ENCODE measurements at places on chromosomes 13 and 19.

DNA sequence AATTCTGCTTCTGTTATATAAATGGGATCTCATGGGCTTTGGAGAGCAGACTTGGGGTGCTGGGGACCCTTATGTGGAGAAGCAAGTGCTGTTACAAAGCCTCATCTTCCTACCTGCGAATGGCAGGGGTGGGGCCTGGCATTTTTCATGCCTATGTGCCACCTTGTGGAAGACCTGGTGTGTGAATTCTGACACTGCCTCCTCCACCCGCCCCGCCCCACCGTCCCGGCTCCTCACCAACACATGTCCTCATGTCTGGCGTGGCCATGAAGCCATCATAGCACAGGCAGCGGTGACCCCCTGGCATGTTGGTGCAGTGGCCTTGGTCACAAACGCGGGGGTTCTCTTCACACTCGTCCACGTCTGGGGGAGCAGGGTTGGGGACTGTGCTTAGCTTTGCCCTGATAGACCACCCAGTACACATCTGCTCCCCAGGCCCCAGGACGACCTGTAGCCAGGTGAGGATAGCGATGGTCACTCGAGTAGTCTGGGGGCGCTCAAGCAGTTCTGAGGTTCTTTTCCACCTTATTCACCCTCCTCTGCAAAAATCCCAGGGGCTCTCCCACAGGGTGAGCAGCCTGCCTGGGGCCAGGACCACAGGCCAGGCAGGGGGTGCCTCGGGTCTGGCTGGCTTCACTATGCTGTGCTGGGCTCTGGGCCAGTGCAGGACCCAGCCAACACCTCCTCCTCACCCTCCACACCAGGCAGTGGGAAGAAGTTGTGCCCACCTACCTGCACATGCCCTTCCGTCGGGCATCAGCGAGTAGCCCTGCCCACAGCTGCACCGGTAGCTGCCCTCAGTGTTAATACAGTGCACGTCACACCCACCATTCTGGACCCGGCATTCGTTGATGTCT is 32.7 kb downstream of the FBN3 start:
- no peak for DNase-seq

- peak; percentile 60 for DNase-seq
Measured at GRCh38 chr19:56350416-56351045, 35.9 kb upstream of the ZSCAN5A start.

DNA sequence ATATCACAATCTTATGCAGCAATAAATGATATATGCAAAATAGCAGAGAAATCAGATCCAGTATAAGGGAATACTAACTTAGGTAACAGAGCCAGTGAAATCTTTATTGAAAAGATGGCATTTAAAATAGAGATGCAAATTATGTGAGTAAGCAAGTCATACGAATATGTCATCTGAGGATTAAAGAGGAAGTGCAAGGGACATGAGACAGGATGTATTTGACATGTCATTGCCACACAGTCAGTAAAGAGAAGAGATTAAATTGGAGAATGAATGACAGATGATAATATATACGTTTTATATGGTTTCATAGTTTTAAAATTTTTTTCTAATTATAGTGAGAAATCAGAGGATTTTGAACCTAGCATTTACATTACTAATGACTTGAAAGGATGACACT is 426.4 kb downstream of the SLITRK5 start:
- no peak for DNase-seq

GRCh38 chr19:31510635-31511034 is 161.4 kb upstream of the TSHZ3 start:
- DNase-seq = no peak

- no peak for DNase-seq
Measured at GRCh38 chr13:36549755-36550154, 117.5 kb downstream of the CCNA1 start.

GRCh38 chr19:19343762-19344161 is 23.1 kb downstream of the MAU2 start:
- DNase-seq = no peak

All from myocyte (in vitro differentiated cells).